Tongue (tissue), 3 donors: ENCODE measurements at places on chromosomes 5 and 9. TPM values are rescaled to one million over a fixed set of nuclear protein-coding genes. Genes with fewer than 3 reads are reported as not detected.

- no peak for DNase-seq
Measured at GRCh38 chr5:179802207-179802883, 4.3 kb downstream of the MGAT4B start.

DNA sequence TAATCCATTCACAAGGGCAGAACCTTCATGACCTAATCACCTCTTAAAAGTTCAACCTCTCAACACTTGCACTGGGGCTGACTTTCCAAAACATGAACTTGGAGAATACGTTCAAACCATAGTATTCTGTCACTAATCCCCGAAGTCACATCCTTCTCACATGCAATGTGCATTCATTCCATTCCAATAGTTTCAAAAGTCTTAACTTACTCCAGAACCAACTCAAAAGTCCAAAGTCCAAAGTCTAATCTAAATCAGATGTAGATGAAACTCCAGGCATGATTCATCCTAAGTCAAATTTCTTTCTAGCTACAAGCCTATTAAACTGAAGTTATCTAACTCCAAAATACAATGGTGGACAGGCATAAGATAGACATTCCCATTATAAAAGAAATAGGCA is 21.7 kb upstream of the ADAMTSL1 start:
- no peak for DNase-seq

Gene MCIDAS
- not detected for total RNA-seq

Gene ORM1
- total RNA-seq: not detected

Gene POLK
- total RNA-seq: 62.9 TPM

Gene CARD9
- total RNA-seq: 4.3 TPM
